ENCODE measurements at places on chromosomes 4 and X.

DNA sequence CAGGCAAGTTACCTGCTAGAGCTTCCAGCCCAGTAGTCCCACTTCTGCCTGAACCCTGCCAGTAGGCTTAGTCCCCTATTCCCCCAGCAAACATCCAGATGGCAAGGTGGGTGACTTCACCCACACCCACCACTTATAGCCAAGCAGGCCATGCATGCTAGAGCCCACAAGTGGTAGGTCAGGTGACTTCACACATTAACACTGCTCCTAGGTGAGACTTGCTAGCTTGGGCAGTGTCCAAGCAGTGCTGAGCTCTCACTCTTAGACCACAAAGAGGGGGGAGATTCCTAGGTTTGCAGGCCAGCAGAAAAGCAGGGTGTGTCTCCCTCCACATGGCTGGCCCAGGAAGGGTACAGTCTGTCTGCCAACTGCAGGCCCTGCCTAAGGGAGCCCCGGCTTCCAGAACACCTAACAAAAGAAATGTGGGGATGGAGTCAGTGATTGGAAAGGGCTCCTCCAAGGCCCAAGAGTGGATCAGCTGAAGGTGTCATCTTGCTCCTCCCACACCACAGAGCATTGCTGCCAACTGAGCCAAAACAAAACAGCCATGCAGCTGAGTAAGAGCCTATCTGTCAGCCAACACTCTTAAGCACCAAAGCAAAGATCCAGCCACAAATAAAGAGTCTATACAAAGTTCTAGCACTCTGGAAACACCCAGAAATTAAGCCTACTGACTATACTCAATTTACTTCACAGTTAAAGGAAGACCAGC, 158.1 kb upstream of the USP38 start:
- DNase-seq, result no peak

GRCh38 chrX:40727581-40728252, 7.6 kb downstream of the MED14 start:
- no peak for DNase-seq

- no peak for DNase-seq
These were observed 374.8 kb downstream of the MID1IP1 start for GRCh38 chrX:39176105-39176504.

- no peak for DNase-seq
These were observed 195.2 kb upstream of the ANXA10 start for GRCh38 chr4:167897116-167897515.

GRCh38 chrX:119041175-119041574, 31.6 kb upstream of the CT47C1 start:
- no peak for DNase-seq

- no peak for DNase-seq
These were observed 124.8 kb downstream of the ATG4A start for GRCh38 chrX:108216405-108216804.

- no peak for DNase-seq
These were observed 57.6 kb upstream of the TBC1D9 start for GRCh38 chr4:140813804-140814203.

- no peak for DNase-seq
These were observed 230.9 kb downstream of the IQCM start for GRCh38 chr4:149584722-149585121.

DNA sequence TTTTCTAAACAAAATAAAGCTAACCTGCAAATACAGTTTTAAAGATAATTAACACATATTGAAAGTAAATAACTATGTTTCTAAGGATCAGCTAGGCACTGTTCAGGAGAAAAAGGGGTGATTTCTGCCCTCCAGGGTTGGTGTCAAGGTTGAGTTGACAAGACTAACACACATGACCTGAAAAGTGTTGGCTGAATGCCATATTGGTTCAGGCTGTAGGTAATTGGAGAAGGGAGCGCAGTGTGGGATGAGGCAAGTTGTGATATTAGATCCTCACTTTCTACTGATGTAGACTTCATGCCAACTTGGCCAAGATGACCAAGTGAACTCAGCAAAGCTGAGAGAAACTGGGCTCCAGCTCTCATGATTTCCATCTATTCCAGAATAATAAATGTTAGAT, 42.2 kb downstream of the PPM1K start:
- DNase-seq, result no peak

- DNase-seq, result peak; percentile 51
These were observed 125.7 kb upstream of the NAP1L5 start for GRCh38 chr4:88823058-88823919.

All from T-helper 9 cell (primary cell).